ENCODE measurements at places on chromosomes 7 and 10.

- no peak for DNase-seq
These were observed 37.3 kb upstream of the HABP2 start for GRCh38 chr10:113515601-113516000.

DNA sequence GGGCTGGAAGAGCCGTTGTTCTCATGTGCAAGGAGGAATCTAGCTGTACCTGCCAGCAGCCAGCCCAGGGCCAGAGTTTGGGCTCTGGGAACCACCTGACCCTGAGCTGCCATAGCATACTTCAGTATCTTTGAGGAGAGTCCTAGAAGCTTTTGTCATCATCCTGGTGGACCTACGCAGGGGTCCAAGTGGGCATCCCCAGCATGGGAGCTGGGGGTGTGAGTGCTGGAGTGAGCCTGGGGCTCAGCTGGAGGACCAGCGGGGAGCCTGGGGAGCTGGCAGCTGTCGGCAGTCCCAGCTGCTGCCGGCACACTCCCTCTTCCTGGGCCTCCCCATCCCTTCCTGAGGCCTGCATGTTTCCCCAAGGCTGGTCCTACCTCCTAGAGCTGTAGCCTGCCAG, 32.5 kb downstream of the C10orf105 start:
- no peak for DNase-seq

DNA sequence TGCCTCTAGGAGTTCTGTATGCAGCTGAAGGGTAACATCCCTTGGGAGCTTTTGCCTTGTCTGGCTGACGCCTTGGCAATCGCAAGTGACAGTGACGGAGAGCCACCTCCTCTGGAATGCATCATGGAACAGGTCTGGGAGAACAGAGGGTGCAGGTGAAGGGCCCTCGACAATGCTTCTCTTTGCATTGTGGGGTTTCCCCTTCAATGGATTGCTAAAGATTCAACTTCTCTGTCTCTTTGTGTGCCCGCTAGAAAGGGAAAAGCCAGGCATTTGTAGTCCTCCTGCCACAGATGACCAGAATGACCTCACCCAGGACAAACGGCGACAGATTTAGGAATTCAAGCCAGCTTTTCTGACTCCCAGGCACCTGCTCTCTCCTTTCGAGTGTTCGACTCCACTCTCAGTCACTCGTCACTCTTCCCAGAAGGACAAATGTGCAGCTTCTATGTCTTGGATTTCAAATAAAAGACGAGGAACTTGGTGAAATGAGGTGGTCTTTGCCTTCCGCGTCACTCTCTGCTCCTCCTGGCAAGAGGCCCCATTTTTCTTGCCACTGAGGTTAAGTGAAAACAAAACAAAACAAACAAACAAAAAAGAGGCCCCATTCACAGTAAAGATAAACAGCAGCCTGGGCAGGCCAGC, 26.1 kb downstream of the IL2RA start:
- DNase-seq: no peak

GRCh38 chr10:88642209-88642608, 22.0 kb upstream of the LIPF start:
- DNase-seq: no peak

DNA sequence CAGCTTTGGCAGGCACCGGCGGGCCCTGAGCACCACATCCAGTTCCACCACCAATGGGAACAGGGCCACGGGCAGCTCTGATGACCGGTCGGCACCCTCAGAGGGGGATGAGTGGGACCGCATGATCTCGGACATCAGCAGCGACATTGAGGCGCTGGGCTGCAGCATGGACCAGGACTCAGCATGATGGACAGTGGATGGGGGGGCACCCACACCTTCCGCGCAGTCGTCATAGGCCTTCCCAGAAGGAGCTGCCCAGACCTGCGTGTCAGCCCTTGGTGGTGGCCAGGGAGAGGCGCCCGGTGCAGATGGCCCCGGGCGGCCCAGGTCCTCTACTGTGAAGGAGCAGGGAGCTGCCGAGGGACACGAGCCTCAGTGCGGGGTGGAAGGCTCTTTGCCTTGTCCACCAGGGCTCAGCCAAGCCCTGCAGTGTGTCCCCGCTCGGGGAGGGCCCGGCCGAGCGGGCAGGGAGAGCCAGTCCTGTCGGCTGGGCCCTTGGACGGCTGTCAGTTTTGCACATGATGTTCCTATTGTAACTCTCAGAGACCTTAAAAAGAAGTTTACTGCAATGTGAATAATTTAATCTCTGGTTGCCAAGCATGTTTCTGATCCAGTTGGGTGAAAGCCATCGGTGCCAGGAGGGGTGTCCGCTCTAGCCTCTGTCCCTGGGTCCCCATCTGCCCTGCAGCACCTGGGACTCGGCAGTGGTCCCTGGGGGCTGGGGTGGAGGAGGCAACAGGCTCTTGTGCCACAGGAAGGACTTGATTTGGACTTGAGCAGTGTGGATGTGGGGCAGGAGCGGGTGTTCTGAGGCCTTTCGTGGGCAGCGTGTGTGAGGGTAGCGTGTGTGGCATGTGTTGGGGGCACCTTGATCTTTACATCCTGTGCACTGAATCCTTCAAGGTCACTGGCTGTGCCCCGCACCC, 12.6 kb downstream of the NACAD start:
- no peak for DNase-seq

DNA sequence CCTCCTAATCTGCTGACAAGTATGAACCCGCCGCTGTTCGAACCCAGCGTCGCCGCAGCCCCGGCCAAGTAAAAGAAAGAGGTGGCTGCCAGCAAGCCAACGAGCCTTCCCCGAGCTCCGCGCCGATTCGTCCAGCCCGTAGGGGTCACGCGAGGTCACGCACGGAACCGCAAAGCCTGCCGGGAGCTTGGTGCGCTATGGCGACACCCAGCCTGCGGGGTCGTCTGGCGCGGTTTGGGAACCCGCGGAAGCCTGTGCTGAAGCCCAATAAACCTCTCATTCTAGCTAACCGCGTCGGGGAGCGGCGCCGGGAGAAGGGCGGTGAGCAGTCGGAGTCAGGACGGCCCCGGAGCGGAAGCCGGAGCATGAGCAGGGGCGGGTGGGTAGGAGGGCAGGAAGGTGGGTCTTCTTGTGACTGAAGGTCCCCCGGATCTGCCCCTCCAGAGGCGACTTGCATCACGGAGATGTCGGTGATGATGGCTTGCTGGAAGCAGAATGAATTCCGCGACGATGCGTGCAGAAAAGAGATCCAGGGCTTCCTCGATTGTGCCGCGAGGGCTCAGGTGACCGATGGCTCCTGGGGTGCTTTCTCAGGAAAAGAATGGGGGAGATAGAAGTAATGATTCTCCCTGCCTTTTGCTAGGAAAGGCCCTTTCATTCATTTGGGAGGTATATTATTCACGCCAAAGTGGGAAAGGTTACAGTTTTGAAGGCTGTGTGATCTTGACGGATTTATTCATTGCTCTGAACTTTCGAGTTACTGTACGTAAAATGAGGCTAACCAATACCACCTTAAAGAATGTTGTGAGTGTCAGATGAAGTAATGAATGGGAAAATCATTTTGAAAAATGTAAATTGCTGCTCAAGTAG, at the start of gene CHCHD1:
Gene CHCHD1 (plus strand): TSS at position 170 of the 870 bp plus-strand sequence. CDS start 28 bp downstream, at position 198.
- DNase-seq: no peak

- no peak for DNase-seq
These were observed 118.8 kb downstream of the HERPUD2 start for GRCh38 chr7:35576031-35576573.
